ENCODE measurements at places on chromosomes 7 and 10. TPM values are rescaled to one million over a fixed set of nuclear protein-coding genes. Genes with fewer than 3 reads are reported as not detected.

XPNPEP1 gene
- total RNA-seq, result 101 TPM

ATXN7L1 gene
- 2.8 TPM for total RNA-seq

HGF gene
- 33.2 TPM for total RNA-seq

FXYD4 gene
- total RNA-seq, result not detected

CCDC136 gene
- total RNA-seq, result 0.77 TPM

KCNH2 gene
- 0.12 TPM for total RNA-seq

NKX2-3 gene
- not detected for total RNA-seq
